Activated CD8-positive, alpha-beta T cell treated with anti-CD3 and anti-CD28 coated beads for 36 hours (primary cell): ENCODE measurements at places on chromosomes 5 and 9. TPM values are rescaled to one million over a fixed set of nuclear protein-coding genes. Genes with fewer than 3 reads are reported as not detected.
A peak's percentile ranks its signal among the peaks of the same experiment; 100 is the strongest.

LMAN2 gene
- total RNA-seq = 79.9 TPM

PPP6C gene
- 43.1 TPM for total RNA-seq

GRM6 gene
- not detected for total RNA-seq

BICD2 gene
- 14.2 TPM for total RNA-seq

ANKRD20A1 gene
- total RNA-seq = 1.2 TPM

DNA sequence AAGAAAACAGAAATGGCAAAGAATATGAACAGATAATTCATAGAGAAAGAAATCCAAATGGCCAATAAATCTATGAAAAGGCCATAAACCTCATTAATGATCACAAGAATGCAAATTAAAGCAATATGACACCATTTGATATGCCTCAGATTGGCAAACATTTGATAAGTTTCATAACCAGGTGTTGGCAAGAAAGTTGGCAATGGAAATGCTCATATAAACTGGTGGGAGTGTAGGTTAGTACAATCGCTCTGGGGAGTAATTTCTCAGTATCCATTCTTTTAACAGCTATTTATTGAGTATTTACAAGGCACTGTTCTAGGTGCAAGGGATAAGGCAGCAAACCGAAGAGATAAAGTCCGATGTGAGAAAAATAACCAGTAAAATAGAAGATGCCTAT, 154.5 kb downstream of the TTLL11 start:
- DNase-seq = no peak

DNA sequence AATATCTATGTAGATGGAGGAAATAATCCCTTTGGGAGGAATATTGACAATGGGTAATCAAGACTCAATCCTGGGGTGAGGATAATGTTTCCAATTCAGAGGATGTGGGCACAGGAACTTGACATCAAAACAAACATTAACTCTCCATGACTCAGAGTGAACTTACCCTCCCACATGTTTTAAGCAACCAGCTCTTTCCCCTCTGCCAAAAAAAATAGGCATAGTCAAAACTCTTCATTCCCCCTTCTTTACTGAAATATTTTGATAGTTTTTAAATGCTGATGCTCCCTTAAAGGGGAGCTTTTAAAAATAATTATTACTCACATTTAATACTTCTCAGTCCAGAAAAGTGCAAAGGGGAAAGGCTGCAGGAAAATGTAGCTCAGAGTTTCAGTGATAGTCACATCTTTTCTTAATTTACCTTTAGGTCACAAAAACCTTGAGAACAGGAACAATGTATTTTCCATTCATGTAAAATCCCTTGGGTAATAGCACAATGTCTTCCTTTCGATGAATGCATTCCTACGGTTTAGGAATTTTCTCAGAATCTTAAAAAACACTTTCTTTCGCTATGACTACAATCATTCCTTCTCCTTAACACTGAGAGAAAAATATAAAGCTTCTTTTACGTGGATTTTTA, 298.4 kb upstream of the GRAMD2B start:
- DNase-seq = no peak

- peak; percentile 82 for DNase-seq
Measured at GRCh38 chr9:18255158-18255629, 218.8 kb upstream of the ADAMTSL1 start.

DNA sequence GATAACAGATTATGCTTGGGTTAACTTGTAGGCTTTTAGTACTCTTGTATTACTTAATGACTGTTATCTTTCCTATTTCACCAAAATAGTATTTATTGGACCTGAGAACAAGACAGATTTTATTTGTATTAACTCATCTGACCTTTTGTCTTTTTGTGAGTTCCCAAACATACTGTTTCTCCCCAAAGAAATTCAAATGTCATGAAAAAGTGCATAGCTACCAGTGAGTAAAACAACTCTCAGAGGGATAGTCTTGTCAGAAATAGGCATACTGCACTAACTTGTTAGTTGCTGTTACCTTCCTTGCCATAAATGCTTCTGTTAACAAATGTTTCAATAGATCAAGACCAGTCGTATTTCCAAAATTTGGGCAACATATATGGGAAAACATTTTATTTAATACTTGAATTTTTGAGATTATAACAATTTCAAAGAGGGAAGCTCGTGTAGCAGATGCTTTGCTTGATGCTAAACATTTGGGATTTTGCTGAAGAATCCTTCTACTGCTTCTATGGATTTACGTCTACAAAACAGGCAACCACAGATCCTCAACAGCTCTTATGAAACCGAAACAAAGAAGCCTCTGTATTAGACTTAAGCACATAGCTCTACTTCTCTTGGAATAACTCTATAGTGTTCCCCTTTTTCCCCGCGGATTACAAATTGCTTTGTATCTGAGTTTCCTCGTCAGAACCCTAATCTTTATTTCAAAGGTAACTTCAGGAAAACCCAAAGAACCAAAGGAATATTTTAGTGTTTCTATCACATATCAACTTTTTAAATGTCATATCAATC, 248.8 kb downstream of the MCTP1 start:
- DNase-seq = no peak

GRCh38 chr9:36437790-36438189, 37.7 kb upstream of the RNF38 start:
- no peak for DNase-seq

DNA sequence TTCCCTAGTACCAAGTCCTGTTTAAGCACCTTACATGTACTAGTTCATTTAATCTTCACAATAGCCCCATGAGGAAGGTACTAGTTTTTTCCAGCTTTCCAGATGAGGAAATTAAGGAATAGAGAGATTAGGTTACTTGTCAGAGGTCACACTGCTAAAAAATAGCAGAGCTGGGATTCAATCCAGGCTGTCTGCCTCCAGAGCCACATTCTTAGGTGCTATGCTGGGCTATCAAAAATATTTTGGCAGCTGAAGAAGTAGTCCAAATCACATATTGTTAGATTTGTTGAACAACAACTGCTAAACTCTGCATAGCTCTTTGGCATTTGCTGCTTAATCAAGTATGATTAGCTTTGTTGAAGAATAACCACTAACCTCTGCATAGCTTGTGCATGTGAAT, 591.5 kb upstream of the KLF4 start:
- no peak for DNase-seq

DNA sequence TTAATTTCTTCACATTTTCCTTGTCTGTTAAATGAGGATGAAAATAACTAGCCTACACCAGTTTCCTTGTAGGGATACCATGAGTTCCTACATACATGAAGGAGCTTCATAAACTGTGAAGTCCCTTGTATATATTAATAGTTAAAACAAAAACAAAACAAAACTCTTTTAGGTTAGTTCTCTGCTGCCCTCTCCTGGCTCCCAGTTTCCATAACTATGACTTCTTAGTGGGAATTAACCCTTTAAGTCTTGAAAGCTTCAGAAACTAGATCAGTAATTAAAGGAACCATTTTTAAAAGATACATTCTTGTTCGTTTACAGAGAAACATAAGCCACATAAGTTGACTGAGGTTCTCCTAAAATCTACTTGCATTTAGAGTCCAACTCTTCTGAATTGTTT, 500.0 kb upstream of the C9orf72 start:
- DNase-seq = peak; percentile 5

DNA sequence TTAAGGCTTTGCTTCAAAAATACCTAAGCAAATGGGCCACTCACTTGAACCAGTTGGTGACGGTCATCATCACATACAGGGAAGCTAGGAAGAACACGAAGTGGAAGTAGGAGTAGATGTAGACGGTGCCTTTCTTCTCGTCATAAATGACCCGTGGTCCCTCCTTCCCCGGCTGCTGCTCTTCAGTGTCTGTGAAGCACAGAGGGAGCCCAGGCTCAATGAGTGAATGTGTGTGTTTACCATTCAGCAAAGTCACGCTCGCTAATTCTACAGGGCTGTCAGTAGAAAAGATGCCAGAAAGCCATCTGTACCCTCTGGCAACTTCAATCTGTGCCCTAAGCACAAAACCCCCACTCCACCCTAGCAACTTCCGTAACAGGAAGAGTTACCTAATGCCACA, 109.8 kb downstream of the SERINC5 start:
- no peak for DNase-seq

DNA sequence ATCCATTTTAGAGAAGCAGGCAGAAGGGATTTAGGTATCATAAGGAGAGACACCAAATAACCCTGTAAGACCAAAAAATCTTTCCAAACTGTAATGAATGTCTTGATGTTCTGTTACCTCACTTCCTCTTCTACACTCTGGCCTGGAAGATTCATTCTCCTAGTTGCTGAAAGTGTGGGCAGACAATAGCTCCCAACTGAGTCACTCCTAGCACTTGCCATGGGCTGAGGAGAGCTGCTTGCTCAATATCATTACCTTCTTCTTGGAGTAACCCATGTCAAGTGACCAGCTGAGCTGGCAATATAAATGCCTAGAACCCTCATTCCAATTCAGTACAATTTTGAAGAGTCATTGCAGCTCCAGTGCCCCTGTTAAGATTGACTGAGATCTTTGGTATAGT, 1985.5 kb upstream of the CDH6 start:
- DNase-seq = no peak

DNA sequence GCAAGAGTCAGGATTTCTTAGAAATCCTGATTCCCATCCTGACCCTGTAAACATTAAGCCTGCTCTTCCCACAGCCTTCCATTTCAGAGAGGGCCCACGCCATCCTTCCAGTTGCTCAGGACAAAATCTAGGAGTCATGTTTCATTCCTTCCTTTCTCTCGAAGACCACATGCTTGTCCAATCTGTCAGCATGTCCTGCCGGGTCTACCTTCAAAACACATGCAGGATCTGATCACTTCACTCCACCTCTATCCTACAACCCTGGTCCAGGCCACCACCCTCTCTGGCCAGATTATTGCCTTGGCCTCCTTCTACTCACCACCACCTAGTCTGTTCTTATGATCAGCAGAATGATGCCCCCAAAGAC, 79.8 kb downstream of the C5orf15 start:
- no peak for DNase-seq

- no peak for DNase-seq
Measured at GRCh38 chr9:16867576-16868311, 2.7 kb downstream of the BNC2 start.

DNA sequence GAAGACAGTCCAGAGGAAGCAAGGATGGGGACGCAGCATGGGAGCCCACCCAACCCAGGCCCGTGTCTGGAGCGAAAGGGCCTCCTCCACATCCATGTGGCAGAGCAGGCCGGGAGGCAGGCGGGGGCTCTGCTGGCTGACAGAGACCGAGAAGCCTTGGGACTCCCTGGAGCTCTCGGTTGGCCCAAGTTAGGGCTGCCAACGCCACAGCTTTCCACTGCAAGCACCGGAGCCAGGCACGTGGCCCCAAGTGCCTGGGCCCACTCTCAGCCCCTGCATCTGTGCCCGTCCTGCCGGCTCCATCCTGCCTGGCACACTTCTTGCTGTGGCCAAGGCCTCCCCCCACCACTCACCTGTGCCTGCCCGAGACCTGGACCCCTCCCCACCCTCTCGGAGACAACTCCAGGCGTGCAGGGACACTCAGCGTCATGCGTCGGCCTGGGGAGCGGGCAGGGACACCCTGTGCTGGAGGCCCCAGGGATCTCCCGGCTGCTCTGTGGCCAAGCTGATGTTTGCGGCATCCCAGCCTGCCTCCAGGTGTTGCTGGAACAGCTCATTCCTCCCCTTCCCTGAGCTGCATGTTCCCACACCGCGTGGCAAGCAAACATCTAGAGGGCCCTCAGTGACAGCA, 31.5 kb downstream of the SLC6A3 start:
- DNase-seq = no peak

- DNase-seq = no peak
Measured at GRCh38 chr9:134215699-134216448, 51.5 kb upstream of the RNU6ATAC start.

DNA sequence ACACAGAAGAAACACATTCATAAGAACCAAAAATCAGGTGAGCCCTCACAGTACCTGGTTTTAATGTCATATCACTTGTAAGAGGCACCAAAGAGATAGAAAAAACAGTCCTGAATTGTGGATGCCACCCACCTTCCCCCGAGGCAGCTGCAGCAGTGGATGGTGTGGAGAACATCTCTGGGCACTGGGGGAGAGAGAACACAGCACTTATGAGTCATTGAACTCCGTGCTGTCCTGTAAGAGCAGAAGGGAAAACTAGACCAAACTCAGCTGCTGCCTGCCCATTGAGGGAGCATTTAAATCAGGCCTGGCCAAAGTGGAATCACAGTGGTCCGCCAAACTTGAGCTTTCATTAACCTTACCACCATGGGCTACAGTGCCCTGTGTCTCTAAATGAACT, 296.2 kb downstream of the SPATA31D1 start:
- DNase-seq = no peak

GRCh38 chr9:105672711-105673234, 10.5 kb downstream of the TAL2 start:
- DNase-seq = no peak

DNA sequence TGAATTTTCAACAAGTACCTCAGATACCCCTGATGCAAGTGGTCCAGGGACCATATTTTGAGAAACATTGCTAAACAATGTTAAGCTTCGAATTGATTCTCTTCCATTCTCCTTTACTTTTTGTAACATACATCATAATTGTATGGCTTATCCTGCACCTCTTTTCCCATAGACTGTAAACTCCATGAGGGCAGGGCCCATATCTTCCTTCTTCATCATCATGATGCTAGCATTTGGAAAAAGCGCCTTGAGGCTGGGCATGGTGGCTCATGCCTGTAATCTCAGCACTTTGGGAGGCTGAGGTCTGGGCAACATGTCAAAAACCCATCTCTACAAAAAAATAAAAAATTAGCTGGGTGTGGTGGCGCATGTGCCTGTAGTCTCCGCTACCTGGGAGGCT, 14.5 kb upstream of the DELE1 start:
- no peak for DNase-seq

DNA sequence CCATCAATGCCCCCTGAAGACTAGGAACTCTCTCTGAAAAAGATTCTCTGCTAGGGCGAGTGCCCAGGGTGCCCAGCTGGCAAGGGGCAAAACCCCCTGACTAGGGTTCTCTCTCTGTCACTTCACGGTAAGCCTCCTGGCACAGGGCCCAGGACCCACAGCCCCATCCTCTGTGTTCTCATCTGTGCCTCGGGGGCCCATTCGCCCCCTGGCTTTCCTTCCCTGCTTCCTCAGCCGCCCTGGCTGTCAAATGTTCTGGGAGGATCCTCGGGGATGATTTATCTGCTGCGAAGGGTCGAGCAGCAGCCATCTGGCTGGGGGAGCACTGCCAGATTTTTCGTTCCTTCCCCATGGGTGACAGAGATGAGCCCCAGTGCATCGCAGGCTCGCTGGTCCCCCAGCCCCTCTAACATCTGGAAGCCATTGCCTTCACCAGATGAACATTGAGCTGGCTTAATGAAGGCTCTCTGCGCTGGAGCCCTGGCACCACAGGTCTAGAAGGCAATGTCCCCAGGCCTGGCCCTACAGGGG, 24.2 kb downstream of the HMCN2 start:
- DNase-seq = no peak

- no peak for DNase-seq
Measured at GRCh38 chr9:86128235-86128822, 29.0 kb upstream of the GOLM1 start.

GRCh38 chr9:127694890-127695720, 11.7 kb upstream of the CFAP157 start:
- no peak for DNase-seq
